ENCODE measurements at places on chromosomes 16 and 17. TPM values are rescaled to one million over a fixed set of nuclear protein-coding genes. Genes with fewer than 3 reads are reported as not detected.

The ZNF232 gene
- total RNA-seq, result 4.4 TPM

The RASD1 gene
- 8.1 TPM for total RNA-seq

The KRTAP4-3 gene
- total RNA-seq, result not detected

The IGFALS gene
- not detected for total RNA-seq

The TAC4 gene
- total RNA-seq, result not detected

The CCL7 gene
- not detected for total RNA-seq

The ELMO3 gene
- 0.58 TPM for total RNA-seq

The LRRC36 gene
- total RNA-seq, result not detected

The MYH13 gene
- total RNA-seq, result 0.47 TPM

The CHRNE gene
- 0.51 TPM for total RNA-seq

The ZNF267 gene
- total RNA-seq, result 5.5 TPM

The GNGT2 gene
- total RNA-seq, result not detected

The ZNF594 gene
- 3.5 TPM for total RNA-seq

The HASPIN gene
- total RNA-seq, result 1.4 TPM

The KRTAP17-1 gene
- total RNA-seq, result not detected

The RILP gene
- 11.3 TPM for total RNA-seq

The RGS9 gene
- 2.6 TPM for total RNA-seq

The CXCL16 gene
- total RNA-seq, result 3.3 TPM

The SERPINF2 gene
- 1.9 TPM for total RNA-seq

The CES3 gene
- not detected for total RNA-seq

The PRSS8 gene
- 0.12 TPM for total RNA-seq

The KRTAP3-2 gene
- total RNA-seq, result not detected

The PRAC1 gene
- total RNA-seq, result not detected

The TMIGD1 gene
- total RNA-seq, result not detected

The GP1BA gene
- not detected for total RNA-seq

The PGS1 gene
- total RNA-seq, result 30.0 TPM

The ABCC11 gene
- under 0.01 TPM for total RNA-seq

The ITGAD gene
- total RNA-seq, result not detected

The XAF1 gene
- 9.8 TPM for total RNA-seq

The HOXB1 gene
- not detected for total RNA-seq

The PRAC2 gene
- not detected for total RNA-seq

The TACO1 gene
- 14.9 TPM for total RNA-seq

The CDC6 gene
- total RNA-seq, result 1.3 TPM

The ZNF385C gene
- total RNA-seq, result not detected

The IL32 gene
- total RNA-seq, result 10.7 TPM

The MT1E gene
- 113 TPM for total RNA-seq

The HID1 gene
- total RNA-seq, result 5.2 TPM

The CHAD gene
- not detected for total RNA-seq

The MRPL45 gene
- 25.8 TPM for total RNA-seq

The CES1 gene
- 0.82 TPM for total RNA-seq

The GRB7 gene
- not detected for total RNA-seq
